Astrocyte (in vitro differentiated cells and primary cell): ENCODE measurements at places on chromosomes 4 and X. TPM values are rescaled to one million over a fixed set of nuclear protein-coding genes. Genes with fewer than 3 reads are reported as not detected.

DNA sequence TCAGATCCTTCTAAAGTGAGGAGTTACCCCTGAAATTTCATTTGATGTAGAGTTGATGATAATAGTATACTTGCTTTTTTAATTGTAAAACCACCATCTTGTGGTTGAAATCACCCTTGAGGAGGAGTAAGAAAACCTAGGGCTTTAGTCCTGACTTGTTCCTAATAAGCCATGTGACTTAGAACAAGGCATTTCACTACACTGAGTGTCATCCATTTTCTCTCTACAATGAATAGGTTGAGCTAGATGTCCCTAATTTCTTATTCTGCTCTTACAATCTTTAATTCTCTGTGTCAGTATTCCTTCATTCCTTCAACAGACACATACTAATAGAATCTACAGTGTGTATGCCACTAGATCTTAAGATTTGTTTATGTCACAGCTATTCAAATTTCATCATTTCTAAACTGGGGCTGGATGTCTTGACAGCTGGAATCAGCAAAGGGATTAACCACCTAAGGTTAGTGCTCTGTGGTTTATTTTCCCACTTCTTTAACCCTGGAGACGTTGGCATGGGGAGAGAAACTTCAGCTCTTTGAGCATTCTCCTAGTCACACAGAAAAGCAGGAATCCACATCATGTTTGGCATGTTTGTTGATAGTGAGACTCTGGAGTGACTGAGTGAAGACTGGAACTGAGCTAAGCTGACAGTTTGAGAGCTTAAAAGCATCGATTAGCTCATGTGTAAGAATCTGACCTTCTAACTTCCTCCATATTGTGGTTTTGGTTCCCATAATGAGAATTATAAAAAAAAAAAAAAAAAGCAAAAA is 246.3 kb downstream of the NDST4 start:
- H3K4me1 ChIP-seq = no peaks in the 10 kb centered on the region
- no peak overlapping the region for H3K4me3 ChIP-seq
- no peak overlapping the region for H3K27ac ChIP-seq
- H3K27me3 ChIP-seq = no peaks in the 10 kb centered on the region
- no peak for DNase-seq

- peak; percentile 3 for DNase-seq
- H3K27ac ChIP-seq = no peak overlapping the region
- no peaks in the 10 kb centered on the region for H3K36me3 ChIP-seq
- H3K4me1 ChIP-seq = no peaks in the 10 kb centered on the region
- no peak overlapping the region for H3K4me3 ChIP-seq
These were observed 625.3 kb upstream of the PCDH7 start for GRCh38 chr4:30094887-30095286.

Gene GYPE
- total RNA-seq = not detected in 2 replicates

DNA sequence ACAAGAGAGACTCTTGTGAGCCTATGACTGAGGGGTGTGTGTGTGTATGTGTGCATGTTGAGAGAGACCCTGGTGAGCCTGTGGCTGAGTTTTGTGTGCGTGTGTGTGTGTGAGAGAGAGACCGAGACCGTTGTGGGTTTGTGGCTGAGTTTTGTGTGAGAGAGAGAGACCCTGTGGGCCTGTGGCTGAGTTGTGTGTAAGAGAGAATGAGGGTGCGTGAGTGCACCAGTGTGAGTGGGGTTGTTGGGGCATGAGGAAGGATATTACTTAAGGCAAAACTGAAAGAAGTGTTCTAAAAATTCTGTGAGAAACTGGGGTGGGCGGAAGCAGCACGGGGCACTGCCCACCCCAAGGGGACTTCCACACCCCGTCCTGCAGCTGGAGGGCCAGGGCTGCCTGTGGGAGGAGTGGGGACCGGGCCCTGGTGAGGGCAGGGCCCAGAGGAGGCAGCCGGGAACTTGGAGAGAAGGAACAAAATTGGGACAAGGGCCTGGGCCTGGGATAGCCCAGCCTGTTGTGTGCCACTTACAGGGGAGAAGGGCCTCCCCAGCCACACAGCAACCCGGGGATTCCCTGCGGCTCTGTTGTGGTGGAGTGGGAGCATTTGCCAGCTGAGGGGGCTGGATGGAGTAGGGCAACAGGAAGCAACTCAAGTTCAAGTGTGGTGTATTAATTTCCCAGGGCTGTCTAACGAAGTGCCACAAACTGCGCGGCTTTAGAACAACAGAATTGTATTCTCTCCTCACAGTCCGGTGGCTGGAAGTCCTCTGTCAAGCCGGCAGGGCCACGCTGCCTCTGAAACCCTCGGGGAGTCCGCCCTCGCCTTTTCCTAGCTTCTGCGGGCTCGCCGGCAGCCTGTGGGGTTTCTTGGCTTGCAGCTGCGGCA is 22.1 kb downstream of the TMEM131L start:
- DNase-seq = peak; percentile 63
- peaks cover 46% of the 10 kb centered on the region for H3K4me1 ChIP-seq
- H3K27me3 ChIP-seq = no peaks in the 10 kb centered on the region

- DNase-seq = no peak
- H3K36me3 ChIP-seq = no peaks in the 10 kb centered on the region
- H3K27ac ChIP-seq = no peak overlapping the region
- no peak overlapping the region for H3K4me3 ChIP-seq
- H3K27me3 ChIP-seq = no peaks in the 10 kb centered on the region
These were observed 43.9 kb downstream of the MBNL3 start for GRCh38 chrX:132444936-132445335.

GRCh38 chr4:146041139-146042004 is 102.7 kb upstream of the ZNF827 start:
- H3K4me1 ChIP-seq = no peaks in the 10 kb centered on the region
- H3K4me3 ChIP-seq = no peak overlapping the region
- DNase-seq = no peak
- H3K27me3 ChIP-seq = no peaks in the 10 kb centered on the region

DNA sequence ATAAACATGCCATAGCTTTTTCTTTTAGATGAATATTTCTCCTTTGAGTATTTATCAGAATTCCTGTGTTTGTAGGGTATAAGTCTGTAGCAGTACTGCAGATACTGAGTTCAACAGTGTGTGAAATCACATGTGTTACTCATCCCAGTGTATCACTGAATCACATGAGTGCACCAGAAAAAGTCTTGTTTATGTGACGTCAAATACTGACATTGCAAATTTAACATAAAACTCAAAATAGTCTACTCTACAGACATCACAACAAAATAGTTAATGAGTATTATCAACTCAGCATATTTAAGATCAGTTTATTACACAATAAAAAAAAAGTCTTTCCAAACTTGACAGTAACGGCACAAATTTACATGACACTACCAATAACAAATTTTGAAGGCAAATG is 221.3 kb downstream of the DCTD start:
- no peak overlapping the region for H3K27ac ChIP-seq
- peaks cover 5% of the 10 kb centered on the region for H3K36me3 ChIP-seq
- peak; percentile 23 for DNase-seq
- H3K27me3 ChIP-seq = no peaks in the 10 kb centered on the region

DNA sequence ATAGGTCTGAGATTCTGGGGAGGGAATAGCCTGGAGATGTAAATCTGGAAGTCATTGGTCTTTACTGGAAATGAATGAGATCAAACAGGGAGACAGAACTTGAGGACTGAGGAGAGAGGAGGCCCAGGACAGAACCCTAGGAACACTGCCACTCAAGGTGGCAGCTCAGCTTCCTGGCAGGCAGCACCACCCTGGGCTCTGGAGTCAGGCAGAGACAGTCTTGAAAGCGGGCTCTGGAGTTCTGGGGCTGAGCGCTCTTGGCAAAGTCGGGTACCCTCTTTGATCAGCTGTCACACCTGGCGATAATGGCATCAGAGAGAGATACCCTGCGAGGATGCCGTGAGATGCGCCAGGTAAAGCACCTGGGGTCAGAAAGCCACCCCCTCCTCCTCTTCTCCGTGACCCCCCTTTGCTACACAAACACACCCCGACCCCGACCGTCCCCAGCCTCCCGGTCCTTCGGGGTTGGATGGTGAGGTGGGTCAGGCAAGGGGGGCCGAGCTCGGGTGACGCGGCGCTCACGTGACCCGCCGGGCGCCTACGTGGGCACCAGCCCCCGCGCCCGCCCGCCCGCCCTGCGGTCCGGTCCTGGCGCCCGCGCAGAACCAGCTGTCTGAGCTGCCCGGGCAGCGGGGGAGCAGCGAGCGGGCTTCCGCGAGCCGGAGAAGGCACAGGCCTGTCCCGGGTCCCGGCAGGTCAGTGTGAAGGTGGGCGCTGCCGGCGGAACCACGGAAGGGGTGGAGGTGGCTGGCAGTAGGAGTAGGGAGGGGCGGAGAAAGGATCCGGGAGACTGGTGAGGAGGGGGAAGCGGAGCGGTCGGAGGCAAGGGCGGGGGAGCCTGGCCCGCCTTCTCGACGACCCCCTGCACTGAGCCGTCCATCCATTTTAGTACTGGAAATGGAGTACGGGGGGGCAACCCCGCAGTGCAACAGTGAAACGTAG is at the start of gene TCEAL3:
TCEAL3 (plus strand) TSS at position 600 of the 942 bp plus-strand sequence. CDS start 1,102 bp downstream, outside the sequence.
- peak within 1 kb of the TSS; percentile 75 for H3K27ac ChIP-seq
- no peaks in the 10 kb centered on the region for H3K36me3 ChIP-seq
- no peaks in the 10 kb centered on the region for H3K27me3 ChIP-seq

Gene NMU
- 0.61 TPM in 1 of 2 replicates, not detected in the other for total RNA-seq

Gene SSX4
- not detected in 2 replicates for total RNA-seq

DNA sequence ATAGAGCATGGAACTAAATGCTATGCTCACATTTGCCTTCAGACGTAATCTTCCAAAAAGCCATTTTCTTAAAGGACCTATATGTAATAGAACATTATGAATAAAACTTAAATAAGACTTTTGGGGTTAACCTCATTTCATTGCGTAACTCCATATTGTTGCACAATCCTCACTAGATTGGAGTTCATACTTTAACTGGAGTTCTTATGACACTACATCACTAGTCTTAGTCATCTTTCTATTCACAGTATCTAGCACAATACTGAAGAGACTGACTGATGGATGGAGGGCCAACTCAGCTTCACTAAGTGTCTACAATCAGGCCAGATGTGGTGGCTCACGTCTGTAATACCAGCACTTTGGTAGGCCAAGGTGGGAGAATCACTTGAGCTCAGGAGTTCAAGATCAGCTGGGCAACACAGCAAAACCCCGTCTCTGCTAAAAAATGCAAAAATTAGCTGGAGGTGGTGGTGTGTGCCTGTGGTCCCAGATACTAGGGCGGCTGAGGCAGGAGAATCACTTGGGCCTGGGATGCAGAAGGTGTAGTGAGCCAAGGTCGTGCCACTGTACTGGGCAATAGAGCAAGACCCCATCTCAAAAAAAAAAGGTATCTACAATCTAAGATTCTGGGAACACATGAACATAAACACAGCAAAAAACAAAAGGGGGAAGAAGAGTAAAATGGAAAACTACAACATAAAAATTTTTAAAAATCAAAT is 80.8 kb upstream of the MAB21L2 start:
- no peaks in the 10 kb centered on the region for H3K4me1 ChIP-seq
- peak; percentile 80 for DNase-seq
- no peak overlapping the region for H3K4me3 ChIP-seq
- no peaks in the 10 kb centered on the region for H3K27me3 ChIP-seq
- H3K36me3 ChIP-seq = no peaks in the 10 kb centered on the region
- H3K27ac ChIP-seq = no peak overlapping the region

DNA sequence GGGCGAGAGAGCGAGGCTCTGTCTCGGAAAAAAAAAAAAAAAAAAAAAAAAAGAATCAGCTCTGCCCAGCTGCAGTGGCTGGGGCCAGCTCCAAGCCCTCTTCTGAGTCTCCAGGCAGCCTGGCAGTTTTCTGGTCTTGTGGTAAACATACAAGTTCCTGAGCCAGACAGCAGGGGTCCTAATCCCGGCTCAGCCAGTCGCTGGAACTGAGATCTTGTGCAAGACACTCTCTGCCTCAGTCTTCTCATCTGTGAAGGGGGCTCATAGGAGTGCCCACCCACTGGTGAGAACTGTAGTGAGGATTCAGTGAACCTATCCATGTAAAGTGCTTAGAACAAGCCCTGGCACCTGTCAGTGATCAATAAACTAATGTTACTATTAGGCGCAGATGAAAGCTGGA is 41.8 kb downstream of the C4orf50 start:
- no peaks in the 10 kb centered on the region for H3K36me3 ChIP-seq
- peaks cover 2% of the 10 kb centered on the region for H3K27me3 ChIP-seq
- no peak overlapping the region for H3K4me3 ChIP-seq
- no peaks in the 10 kb centered on the region for H3K4me1 ChIP-seq
- DNase-seq = no peak
- H3K27ac ChIP-seq = no peak overlapping the region

DNA sequence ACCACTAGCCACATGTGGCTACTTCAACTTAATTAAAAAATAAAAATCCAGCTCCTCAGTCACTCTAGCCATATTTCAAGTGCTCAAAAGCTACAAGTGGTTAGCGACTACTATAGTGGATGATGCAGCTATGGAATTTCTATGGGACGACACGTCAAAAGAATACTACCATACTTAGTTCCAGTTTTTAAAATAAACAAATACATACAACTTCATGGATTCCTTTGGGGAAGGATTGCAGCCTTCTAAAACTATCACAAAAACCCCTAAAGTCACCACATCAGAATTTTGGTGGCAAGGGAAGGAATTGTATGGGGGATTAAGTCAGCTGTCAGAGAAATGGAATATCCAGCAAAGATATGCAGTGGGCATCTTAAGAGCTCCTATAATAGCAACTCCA is 6.5 kb downstream of the ZNF280C start:
- no peak for DNase-seq
- no peaks in the 10 kb centered on the region for H3K27me3 ChIP-seq
- no peaks in the 10 kb centered on the region for H3K36me3 ChIP-seq
- no peak overlapping the region for H3K27ac ChIP-seq
- H3K4me3 ChIP-seq = no peak overlapping the region

DNA sequence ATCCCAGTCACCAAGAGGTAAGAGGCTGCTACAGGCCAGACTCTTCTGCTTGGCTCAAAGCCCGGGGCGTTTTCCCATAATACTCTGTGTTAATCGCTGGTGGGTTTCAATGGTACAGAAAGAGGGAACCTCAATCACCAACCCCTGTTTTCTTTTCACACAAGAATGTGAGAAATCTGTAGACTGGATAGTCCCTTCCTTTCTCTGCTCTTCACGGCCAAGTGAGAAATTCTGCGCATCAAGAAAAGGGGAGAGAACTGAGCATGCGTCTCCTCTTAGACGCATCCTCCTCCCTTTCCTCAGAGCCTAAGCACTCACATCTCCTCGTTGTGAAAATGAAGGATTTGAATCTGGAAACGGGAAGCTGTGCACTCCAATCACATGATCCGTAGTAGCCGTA is 64.7 kb downstream of the CLNK start:
- no peak for DNase-seq
- no peak overlapping the region for H3K4me3 ChIP-seq
- peaks cover 8% of the 10 kb centered on the region for H3K4me1 ChIP-seq
- no peaks in the 10 kb centered on the region for H3K27me3 ChIP-seq
- H3K36me3 ChIP-seq = no peaks in the 10 kb centered on the region

- H3K27ac ChIP-seq = peak within 1 kb of the TSS; percentile 84
- peaks cover 7% of the 10 kb centered on the region for H3K36me3 ChIP-seq
- DNase-seq = peak; percentile 63
- peak within 1 kb of the TSS; percentile 98 for H3K4me3 ChIP-seq
- H3K27me3 ChIP-seq = no peaks in the 10 kb centered on the region
These were observed at the start of gene HHIP for GRCh38 chr4:144645631-144646522. Gene HHIP, plus strand, starts transcription at chr4:144646156. Its CDS starts 520 bp downstream, at chr4:144646676.

GRCh38 chrX:154011376-154012335 is 8.0 kb downstream of the IRAK1 start:
- no peak overlapping the region for H3K27ac ChIP-seq
- H3K4me1 ChIP-seq = no peaks in the 10 kb centered on the region
- no peaks in the 10 kb centered on the region for H3K27me3 ChIP-seq
- peaks cover 2% of the 10 kb centered on the region for H3K36me3 ChIP-seq
- no peak for DNase-seq
